Adipocyte (in vitro differentiated cells): ENCODE measurements at places on chromosomes 2 and 18.

DNA sequence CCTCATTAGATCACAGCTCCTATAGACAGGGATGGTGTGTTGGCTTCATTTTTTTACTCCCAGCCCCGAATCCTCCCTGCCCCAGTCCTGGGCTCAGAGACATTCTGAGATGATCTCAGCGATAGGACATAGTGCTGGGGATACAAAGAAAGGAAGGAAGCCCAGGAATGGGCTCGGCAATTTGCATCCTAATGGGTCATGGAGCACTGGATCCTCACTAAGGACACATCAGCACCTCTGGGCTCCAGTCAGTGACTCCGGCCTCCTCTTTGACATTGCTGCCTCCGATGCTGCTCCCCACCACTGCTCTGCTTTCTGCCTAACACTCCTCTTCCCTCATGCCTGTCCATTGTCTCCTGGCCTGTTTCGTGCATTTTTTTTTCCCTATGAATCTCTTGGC is 489.1 kb downstream of the STK39 start:
- DNase-seq, result no peak

DNA sequence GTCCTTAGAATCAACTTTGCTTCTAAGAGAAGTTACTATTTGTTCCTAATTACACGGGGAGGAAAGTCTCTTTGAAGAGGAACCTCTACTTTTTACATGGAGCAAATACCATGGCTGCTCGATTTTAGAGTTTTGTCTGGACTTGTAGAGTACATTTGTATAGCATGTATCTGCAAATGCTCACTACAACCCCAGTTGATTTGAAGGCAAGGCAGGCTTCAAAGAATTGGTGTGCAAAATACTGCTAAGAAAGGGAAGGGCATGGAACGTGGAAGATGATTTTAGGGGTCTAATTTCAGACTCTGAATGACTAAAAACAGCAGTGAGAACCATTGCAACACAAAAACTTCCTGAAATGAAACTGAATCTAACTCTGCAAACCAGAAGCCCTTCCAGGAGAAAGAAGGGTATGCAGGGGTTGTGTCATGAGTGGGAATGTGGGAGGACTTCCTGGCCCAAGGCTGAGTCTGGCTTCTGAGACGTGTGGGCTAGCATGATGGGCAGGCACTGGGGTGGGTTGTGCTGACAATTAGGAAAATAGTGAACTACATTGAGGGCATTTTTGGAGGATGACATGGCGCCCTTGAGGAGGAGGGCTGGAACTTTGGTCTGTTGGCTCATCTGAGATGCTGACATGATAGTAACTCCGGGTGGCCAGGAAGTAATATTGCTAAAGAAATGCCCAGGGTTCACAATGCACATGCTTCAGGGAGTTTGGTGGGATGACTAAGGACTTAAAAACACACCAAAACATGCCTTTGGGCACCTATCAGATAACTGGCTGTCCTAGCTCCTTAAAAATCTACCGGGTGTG is 18.9 kb upstream of the IL1R2 start:
- DNase-seq, result peak; percentile 74

GRCh38 chr2:121356058-121356640 is 71.1 kb upstream of the TFCP2L1 start:
- peak; percentile 84 for DNase-seq

- no peak for DNase-seq
These were observed 40.0 kb downstream of the TXNL1 start for GRCh38 chr18:56598422-56598821.

GRCh38 chr18:61894751-61895524 is 2.1 kb upstream of the RNF152 start:
- no peak for DNase-seq

- DNase-seq, result no peak
These were observed 121.8 kb downstream of the DDX1 start for GRCh38 chr2:15713475-15713874.

DNA sequence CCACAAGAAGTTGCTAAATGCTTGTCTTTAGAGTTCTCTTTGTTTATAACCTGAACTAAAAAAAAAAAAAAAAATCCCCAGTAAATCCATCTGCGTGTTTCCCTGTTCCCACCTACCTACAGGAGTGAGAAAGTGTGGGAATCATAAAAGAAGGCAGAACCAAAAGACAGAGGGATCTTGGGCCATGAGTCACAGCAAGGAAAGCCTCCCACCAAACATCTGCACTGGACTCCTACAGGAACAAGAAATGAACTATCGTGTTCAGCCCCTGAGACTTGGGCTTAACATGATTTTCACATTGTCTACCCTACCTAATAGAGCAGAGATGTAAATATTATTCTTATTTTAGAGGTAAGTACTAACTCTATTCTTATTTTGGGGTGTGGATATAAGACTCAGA is 1761.2 kb upstream of the CELF4 start:
- no peak for DNase-seq

DNA sequence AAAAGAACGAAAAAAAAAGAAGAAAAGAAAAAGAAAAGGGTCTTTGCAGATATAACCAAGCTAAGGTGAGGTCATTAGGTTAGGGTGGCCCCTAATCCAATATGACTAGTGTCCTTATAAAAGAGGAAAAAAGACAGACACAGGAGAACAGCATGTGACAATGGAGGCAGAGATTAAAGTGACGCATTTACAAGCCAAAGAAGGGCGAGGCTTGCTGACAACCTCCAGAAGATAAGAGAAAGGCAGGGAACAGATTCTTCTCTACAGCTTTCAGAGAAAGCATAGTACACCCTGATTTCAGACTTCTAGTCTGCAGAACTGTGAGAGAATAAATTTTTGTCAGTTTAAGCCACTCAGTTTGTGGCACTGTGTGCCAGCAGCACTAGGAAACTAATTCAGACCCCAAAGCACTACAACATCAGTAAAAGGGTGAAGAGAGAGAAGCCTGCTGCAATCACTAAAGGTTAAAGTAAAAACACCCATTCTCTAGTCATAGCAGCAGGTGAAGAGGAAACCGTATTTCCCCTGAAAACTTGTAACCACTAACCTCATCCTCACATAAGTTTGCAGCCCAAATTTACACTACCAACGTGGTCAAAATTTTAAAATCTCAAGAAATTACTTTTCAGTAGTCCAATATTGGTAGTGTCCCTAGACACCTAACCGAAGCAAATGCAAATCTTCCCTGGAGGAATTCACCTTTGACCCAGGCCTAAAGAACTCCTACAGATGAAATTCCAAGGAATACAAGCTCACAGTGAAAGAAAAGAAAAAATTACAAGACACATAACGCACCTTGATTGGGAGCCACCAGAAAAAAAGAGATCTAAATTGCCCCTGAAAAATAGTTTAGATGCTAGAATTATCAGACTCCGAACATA is 17.5 kb downstream of the REEP1 start:
- no peak for DNase-seq

GRCh38 chr18:45670281-45670962 is 53.6 kb upstream of the SLC14A1 start:
- DNase-seq, result no peak

GRCh38 chr2:222912117-222912516 is 51.3 kb downstream of the ACSL3 start:
- DNase-seq, result peak; percentile 82

DNA sequence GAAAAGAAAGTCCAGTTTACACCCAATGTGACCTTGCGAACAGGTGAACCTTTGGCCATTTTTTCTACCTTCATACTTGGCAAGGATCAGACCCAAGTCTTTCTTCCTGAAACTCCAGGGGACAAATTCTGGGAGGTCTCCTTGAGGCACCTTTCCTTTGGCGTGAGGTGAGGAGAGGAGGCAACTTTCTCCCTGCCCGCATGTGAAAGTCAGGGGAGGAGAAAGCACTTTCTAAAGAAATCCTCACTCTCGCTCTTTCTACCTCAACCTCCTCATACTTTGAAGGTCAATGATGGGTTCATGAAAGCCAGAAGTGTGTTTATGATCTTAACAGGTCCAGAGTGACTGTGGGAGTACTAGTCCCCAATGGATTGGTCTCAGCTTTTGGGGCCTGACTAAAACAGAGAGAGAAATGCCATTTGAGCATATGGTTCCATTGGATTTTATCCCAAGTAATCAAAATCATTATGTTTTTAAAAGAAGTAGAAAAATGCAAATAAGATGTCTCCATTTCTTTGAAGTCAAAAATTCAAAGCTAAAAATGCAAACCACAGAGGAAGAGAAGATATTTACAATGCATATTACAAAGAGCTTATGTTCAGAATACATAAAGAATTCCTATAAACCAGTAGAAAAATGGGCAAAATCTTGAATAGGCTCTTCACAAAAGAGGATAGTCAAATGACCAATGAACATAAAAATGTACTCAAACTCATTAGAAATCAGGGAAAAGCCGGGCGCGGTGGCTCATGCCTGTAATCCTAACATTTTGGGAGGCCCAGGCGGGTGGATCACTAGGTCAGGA is 15.6 kb upstream of the PPM1B start:
- no peak for DNase-seq

- DNase-seq, result peak; percentile 93
These were observed 5.5 kb downstream of the NHEJ1 start for GRCh38 chr2:219155054-219155644.

DNA sequence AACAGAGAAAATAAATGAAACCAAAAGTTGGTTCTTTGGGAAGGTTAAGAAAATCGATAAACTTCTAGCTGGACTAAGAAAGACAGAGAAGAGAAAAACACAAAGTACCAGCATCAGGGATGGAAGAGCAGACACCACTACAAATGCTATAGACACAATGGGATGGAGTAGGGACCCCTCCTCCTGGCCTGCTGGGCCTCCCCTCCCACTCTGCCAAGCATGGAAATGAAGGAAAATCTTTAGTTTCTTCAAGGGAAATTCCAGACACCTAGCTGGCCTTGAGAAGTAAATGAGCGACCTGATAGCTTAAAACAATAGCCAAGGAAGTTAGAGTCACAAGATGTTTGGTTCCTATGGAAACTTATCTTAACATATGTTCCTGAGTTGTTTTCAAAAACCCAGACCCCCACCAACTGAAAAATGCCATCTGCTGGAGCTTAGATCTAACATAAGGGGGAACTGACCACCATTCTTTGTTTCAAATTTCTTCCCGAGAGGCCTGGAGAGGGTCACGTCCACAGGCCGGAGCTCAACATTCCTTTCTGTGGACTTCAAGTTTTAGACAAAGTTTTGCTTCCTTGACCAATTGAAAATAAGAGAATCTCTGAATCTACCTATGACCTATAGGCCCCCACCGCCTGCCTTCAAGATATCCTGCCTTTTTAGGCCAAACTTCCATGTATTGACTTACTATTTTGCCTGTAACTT is 101.9 kb downstream of the BIN1 start:
- DNase-seq, result no peak

DNA sequence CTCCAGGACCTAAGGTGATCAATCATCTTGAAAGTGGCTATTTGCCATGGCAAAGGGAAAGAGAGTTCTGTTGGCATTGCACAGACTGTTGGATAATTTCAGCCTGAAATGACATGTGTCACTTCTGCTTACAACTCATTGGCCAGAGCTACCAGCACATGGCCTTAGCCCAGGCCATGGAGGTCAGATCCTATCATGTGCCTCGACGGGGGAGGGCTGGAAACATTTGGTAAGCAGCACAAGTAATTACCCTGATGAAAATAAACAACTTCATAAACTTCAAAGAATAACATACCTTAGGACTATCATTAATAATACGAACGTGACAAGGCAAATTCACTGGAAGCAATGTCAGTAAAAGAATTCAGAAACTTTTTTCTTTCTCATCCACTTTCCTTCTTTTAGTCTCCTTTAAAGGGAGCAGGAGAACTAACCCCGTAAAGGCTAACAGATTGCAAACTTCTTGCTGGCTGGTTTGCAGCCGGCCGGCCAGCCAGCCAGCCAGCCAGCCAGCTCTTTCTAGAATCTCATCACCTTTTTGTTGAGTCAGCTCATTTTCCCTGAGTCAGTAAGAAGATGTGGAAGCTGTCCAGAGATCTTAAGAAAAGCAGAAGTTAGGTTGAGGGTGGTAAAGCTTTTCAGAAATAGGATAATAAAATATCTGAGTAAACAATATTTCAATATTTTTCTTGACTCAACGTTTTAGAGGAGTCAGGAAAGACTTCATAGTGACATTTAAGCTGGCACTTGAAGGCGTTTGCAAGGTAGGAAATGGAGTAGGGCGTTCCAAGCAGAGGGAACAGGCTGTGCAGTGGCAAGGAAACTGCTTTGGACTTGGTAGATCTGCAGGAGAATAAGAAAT is 31.9 kb downstream of the CNRIP1 start:
- DNase-seq, result peak; percentile 53

- DNase-seq, result no peak
These were observed 36.9 kb upstream of the TTR start for GRCh38 chr18:31554776-31555175.

DNA sequence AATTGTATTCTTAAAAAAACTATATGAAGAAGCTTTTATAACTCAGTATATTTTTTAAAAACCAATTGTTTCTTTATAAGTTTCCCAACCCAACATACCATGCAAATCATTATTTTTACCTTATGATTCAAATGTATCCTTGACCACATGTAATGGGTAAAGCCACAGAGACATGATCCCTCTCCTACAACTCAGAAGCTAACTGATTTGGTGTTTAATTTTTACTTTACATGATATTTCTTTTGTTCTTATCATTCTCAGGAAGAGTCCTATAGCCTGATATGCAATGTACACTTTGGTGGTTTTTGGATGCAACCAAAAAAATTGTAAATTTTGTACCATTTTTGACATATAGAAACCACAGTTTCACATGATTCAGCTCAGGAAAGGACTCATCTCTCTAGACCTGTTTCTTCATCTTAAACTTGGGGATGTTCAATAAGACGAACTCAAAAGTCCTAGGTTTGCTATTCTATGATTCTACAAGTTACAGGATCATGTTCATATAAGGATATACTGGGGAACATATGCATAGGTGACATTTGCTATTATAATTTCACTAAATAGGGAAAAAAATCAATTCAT is 85.2 kb upstream of the RBBP8 start:
- DNase-seq, result peak; percentile 34

- DNase-seq, result no peak
These were observed 10.4 kb downstream of the RTTN start for GRCh38 chr18:70195014-70195614.

GRCh38 chr2:23503682-23504081 is 118.7 kb downstream of the KLHL29 start:
- no peak for DNase-seq

GRCh38 chr2:190659553-190659952 is 10.7 kb downstream of the NAB1 start:
- DNase-seq, result no peak

- DNase-seq, result no peak
These were observed 1341.3 kb upstream of the LRRTM1 start for GRCh38 chr2:81645745-81646301.

DNA sequence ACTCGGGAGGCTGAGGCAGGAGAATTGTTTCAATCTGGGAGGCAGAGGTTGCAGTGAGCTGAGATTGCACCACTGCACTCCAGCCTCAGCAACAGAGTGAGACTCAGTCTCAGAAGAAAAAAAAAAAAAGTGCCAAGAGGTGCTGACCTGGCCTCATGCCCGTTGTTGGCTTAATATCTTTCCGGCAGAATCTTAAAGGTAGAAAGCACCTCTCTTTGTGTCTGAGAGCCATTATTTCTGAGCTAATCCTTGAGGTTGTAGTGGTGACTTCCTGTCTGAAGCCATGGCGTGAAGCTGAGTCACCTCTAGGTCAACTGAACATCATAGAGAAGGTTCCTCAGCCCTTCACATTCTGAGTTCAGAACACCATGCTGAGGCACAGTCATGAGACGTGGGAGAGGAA is 60.4 kb downstream of the WDSUB1 start:
- DNase-seq, result peak; percentile 47

- no peak for DNase-seq
These were observed 21.7 kb downstream of the ITGAV start for GRCh38 chr2:186611526-186611925.
